ENCODE measurements at places on chromosomes 1 and 21. TPM values are rescaled to one million over a fixed set of nuclear protein-coding genes. Genes with fewer than 3 reads are reported as not detected.

DNA sequence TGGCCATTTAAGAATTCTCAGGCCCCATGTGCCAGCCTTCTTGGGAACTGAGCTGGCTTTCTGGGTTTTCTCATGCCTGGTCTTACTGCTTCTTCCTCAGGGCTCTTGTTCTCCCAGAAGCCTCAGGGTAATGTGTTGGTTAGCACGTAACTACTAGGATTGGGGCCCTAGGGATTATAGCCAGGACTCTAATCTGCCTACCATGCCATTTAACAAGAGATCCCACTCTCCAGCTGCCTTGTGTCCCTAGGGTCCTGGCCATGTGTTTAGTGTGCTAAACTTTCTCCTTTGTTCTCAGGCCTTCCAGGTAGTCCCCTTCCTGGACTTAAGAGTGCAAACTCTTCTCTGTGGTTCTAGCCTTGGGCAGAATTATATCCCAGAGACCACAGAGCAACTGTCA is 2.2 kb upstream of the SH3BGRL3 start:
- DNase-seq: no peak
- H3K36me3 ChIP-seq: peaks cover 69% of the 10 kb centered on the region
- H3K4me3 ChIP-seq: peak overlapping the region; percentile 41
- peaks cover 65% of the 10 kb centered on the region for H3K4me1 ChIP-seq
- H3K27me3 ChIP-seq: no peaks in the 10 kb centered on the region
- peak overlapping the region; percentile 97 for H3K27ac ChIP-seq

DNA sequence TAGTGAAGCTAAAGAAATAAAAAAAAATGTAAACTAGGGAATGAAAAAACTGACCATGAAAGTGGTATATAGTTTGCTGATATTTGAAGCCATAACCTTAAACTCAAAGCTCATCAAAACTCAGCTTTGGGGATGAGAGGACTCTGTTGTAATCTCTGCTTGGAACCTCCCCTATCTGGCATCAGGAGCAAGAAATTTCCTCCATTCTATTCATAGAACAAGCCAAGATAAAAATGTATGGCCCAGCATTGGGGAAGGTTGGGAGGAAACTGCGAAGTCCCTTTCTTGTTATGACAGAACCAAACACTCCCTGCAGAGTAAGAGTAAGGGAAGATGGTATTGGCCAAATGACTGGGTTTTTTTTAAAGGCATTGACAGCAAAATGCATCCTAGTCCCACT is 35.6 kb downstream of the MCOLN2 start:
- H3K27me3 ChIP-seq: no peaks in the 10 kb centered on the region
- peaks cover 36% of the 10 kb centered on the region for H3K4me1 ChIP-seq
- no peak overlapping the region for H3K4me3 ChIP-seq
- H3K27ac ChIP-seq: no peak overlapping the region
- peaks cover 84% of the 10 kb centered on the region for H3K36me3 ChIP-seq

DNA sequence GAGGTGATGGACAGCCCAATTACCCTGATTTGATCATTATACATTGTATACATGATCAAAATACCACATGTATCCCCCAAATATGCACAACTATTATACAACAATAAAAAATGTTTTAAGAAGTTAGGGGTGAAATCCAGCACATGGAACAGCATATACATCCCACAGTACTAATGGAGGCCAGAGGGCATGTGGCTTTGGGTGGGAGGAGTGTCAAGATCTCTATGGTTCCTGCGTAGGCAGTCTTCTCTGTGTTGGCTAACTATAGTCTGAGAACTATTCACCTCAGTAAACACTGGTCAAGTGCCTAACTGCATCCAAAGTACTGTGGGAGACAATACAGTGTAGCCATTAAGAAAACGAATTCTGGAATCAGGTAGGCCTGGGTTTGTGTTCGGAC is 74.1 kb downstream of the GADD45A start:
- no peak overlapping the region for H3K4me3 ChIP-seq
- DNase-seq: no peak
- H3K4me1 ChIP-seq: peaks cover 10% of the 10 kb centered on the region
- no peaks in the 10 kb centered on the region for H3K36me3 ChIP-seq

DNA sequence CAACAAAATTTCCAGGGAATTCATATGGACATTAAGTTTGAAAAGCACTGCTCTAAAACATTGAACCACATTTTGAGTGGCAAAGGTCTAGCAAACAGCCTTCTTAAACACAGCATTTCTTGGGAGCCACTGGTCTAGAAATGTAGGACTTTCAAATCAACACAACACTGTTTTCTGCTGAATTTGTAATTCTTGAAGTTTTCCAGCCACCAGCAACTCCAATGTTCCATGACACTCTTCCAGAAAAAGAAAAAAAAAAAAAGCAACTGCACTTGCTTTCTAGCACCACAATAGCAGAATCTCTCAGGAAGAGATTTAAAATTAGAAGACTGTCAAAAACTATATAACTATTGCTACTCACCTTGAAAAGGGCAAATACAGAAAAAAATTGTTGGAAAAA is 4.5 kb downstream of the SYDE2 start:
- DNase-seq: no peak
- no peak overlapping the region for H3K27ac ChIP-seq
- peaks cover 2% of the 10 kb centered on the region for H3K36me3 ChIP-seq
- H3K4me3 ChIP-seq: no peak overlapping the region

S100A2 gene
- 0.44 TPM for total RNA-seq

- H3K27ac ChIP-seq: no peak overlapping the region
- no peak for DNase-seq
- peaks cover 4% of the 10 kb centered on the region for H3K4me1 ChIP-seq
- peaks cover 3% of the 10 kb centered on the region for H3K27me3 ChIP-seq
- no peak overlapping the region for H3K4me3 ChIP-seq
These were observed 22.2 kb upstream of the KIF1B start for GRCh38 chr1:10188133-10188650.

DNA sequence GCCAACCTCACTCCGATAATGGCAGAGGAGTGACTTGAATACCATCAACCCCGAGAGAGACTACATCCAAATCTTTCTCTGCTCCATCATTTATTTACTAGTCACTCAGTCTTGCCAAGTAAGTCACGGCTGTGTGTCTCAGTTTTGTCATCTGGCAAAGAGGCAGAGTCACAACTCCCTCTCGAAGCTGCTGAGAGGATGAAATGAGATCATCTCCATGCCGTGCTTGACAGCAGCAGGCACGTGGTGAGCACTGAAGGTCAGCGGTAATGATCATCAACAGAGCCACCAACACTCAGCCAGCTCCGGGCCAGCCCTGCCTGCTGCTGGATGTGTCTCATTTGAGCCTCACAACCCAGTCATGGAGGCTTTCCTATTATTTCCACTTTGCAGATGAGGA is 19.9 kb downstream of the ALDH4A1 start:
- H3K27ac ChIP-seq: no peak overlapping the region
- H3K4me3 ChIP-seq: no peak overlapping the region
- DNase-seq: no peak
- H3K4me1 ChIP-seq: no peaks in the 10 kb centered on the region
- no peaks in the 10 kb centered on the region for H3K36me3 ChIP-seq

VWA5B1 gene
- total RNA-seq: not detected

GRCh38 chr1:234683861-234684632 is 74.1 kb upstream of the IRF2BP2 start:
- H3K27ac ChIP-seq: no peak overlapping the region
- H3K4me1 ChIP-seq: peaks cover 3% of the 10 kb centered on the region
- no peak for DNase-seq

DNA sequence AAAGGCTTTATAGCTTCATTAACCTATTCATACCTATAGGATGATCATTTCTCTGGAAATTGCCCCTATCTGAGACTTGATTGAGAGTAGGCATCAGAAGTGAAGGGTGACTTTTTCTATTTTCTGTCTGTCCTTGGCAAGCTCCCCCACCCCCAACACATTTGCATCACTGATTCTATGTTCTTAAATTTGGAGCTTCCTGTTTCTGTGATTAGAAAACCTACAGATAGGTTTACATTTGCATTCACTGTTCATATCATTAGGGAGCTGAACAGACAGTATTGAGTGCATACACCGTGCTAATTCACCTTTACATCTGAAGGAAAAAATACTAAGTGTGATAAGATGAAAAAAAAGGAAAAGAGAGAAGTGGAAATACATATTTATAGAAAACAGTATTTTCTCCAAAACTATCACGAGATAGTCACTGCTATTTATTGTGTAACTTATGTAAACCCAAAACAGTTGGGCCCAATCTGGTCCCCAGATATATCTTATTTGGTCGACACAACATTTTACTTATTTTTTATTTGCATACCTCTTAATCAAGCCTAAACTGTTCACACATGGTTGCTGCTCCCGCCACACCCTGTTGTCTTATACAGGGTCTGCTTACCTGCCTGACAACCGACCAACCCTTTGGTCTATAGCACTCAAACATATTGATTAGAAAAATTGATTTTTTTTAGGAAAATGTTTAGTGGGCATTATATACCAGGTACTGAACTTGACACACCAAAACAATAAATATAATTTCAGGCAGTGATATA is 218.8 kb downstream of the NTNG1 start:
- H3K36me3 ChIP-seq: no peaks in the 10 kb centered on the region
- no peak overlapping the region for H3K4me3 ChIP-seq
- H3K27me3 ChIP-seq: no peaks in the 10 kb centered on the region
- no peaks in the 10 kb centered on the region for H3K4me1 ChIP-seq

FAM72D gene
- total RNA-seq: 7.9 TPM

- DNase-seq: no peak
- H3K36me3 ChIP-seq: peaks cover 90% of the 10 kb centered on the region
- no peaks in the 10 kb centered on the region for H3K27me3 ChIP-seq
- H3K27ac ChIP-seq: peak overlapping the region; percentile 30
- peaks cover 72% of the 10 kb centered on the region for H3K4me1 ChIP-seq
These were observed 170.6 kb downstream of the RUNX1 start for GRCh38 chr21:34878501-34878900.

CFAP45 gene
- 2.3 TPM for total RNA-seq

DNA sequence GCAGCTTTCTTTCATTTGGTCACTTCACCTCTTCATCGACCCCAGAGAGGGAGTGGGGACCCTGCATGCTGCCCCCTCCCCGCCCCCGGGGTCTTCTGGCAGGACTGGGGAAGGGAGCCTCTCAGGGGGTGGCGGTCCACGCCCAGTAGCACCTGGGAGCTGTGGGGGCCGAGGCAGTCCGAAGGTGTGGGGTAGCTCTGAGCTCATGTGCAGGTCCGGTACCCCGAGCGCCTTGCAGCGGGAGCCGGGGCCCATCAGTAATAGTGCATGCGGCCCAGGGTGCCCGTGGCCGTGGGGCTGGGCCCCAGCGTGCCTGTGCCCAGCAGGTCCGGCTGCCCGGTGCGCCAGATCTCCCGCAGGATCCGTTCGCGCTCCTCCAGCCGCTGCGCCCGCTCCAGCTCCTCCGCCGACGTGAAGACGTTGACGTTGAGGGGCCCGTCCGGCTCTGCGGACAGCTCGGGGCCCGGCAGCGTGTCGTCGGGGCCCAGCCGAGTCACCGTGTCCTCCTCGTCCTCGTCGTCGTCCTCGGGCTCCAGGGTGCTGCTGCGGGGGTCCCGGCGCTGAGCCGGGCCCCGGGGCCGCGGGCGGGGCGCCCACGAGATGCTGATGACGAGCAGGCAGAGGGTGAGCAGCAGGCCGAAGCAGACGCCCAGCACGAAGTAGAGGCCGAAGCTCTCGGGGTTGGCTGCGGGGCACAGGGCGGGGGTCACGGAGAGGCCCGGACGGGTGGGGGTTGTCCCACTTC is 1.2 kb downstream of the EVA1B start:
- peaks cover 4% of the 10 kb centered on the region for H3K36me3 ChIP-seq
- H3K4me3 ChIP-seq: peak overlapping the region; percentile 74
- H3K27me3 ChIP-seq: no peaks in the 10 kb centered on the region
- DNase-seq: no peak
- H3K4me1 ChIP-seq: peaks cover 18% of the 10 kb centered on the region

DNA sequence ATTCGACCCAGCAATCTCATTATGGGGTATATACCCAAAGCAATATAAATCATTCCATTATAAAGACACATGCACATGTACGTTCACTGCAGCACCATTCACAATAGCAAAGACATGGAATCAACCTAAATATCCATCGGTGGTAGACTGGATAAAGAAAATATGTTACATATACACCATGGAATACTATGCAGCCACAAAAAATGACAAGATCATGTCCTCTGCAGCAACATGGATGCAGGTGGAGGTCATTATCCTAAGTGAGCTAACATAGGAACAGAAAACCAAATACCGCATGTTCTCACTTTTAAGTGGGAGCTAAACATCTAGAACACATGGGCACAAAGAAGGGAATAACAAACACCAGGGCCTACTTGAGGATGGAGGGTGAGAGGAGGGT is 115.5 kb downstream of the PTPN14 start:
- H3K4me1 ChIP-seq: peaks cover 63% of the 10 kb centered on the region
- DNase-seq: no peak
- H3K27ac ChIP-seq: peak overlapping the region; percentile 60
- H3K27me3 ChIP-seq: no peaks in the 10 kb centered on the region

DNA sequence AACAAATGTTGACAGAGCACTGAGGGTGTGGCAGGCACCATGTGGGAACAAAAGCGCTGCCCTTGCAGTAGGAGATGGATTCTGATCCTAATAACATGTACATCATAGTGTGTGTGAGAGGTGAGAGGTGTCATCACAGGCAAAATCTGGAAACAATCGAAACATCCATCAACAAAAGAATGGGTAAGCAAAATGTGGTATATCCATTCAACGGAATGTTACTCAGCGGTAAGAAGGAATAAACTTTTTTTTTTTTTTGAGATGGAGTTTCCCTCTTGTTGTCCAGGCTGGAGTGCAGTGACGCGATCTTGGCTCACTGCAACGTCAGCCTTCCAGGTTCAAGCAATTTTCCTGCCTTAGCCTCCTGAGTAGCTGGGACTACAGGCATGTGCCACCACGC is 112.3 kb downstream of the ACTL8 start:
- no peak for DNase-seq
- no peak overlapping the region for H3K27ac ChIP-seq
- H3K4me3 ChIP-seq: no peak overlapping the region
- H3K4me1 ChIP-seq: no peaks in the 10 kb centered on the region
- no peaks in the 10 kb centered on the region for H3K36me3 ChIP-seq

DNA sequence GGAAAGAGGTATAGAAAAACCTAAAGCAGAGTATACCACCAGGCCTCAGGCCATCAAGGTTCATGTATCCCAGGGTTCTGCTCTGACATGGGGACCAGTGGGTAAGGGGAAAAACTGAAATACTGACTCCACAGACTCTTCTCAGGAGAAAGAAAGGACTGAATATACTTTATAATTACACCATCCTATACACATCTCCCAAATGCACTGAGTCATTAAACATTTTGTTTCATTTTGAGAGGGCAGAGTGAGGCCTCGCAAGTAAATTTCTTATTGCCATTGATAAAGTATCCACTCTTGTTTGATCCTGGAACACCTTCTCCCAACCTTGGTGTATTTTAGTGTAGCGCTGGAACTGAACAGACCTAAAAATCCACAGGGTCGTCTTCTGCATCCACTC is 247.9 kb downstream of the SLC45A1 start:
- no peaks in the 10 kb centered on the region for H3K27me3 ChIP-seq
- no peak for DNase-seq
- peaks cover 43% of the 10 kb centered on the region for H3K4me1 ChIP-seq
- H3K36me3 ChIP-seq: peaks cover 10% of the 10 kb centered on the region

Measured in activated T-helper 2 cell treated with anti-CD3 and anti-CD28 coated beads, Interferon-gamma antibody, Interleukin-2, Interleukin-4, amounts not matched to agents 10 μg/mL and 5 μg/mL and 100 μg/mL, durations not matched to agents 14 hours and 24 hours and 36 hours (primary cell).